Kidney (tissue), 22 donors: ENCODE measurements at places on chromosomes 4 and X. TPM values are rescaled to one million over a fixed set of nuclear protein-coding genes. Genes with fewer than 3 reads are reported as not detected.

Gene MAGEA2
- not detected for polyA plus RNA-seq

- DNase-seq, result no peak
These were observed 48.6 kb upstream of the RASSF6 start for GRCh38 chr4:73668782-73669201.

DNA sequence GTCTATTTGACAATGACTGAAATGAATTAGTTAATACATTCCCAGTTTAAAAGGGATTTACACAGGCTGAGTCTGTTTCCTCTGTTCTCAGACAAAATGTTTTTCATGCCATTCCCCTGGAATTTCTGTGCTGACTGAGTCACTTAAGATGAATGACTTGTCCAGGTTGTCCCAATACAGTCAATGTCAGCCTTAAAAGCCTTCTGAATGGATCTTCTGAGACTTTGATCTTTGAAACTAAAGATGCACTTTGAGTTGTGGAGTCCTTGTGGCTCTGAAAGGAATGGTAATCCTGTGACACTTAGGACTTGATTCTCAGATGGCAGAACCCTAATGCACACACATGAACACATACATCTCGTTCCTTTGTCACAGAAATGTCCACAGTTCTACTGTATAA, 622.2 kb upstream of the GRID2 start:
- DNase-seq, result no peak

DNA sequence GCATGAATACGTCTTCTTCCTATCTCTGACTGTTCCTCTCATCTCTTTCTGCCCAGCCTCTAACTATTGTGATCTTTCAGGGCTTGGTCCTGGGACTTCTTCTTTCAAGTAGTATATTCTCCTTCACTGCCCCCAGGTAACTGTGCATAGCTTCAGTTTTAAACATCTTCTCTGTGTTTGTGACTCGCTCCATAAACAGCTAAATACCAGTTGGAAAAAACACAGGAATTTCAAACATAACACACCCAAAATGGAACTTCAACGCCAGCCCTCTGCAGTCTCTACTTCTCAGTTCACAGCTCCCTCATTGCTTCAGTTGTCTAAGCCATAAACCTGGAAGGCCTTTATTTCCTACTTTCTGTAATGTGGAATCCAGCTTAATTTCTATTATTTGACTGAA, 16.6 kb downstream of the TRIML2 start:
- no peak for DNase-seq

DNA sequence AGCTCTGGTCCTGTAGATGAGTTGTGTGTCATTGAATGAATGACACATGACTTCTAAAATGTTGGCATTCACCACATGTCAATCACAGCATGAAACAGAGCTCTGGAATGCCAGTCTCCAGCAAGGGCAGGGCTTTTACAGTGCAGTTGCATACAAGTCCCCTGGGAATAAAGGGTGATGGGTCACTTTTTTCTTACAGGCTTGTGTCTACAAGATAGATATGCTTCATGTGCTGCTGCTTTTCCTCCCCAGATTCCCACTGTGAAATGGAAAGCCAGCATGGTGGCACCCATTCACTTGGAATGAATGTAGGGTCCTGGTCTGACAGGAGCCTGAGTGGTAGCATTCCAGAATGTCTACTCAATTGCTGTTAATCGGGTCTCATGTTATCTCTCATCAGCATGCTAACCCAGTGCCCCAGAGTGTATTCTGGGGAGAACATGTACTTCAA, 159.1 kb upstream of the KIT start:
- DNase-seq, result no peak

DNA sequence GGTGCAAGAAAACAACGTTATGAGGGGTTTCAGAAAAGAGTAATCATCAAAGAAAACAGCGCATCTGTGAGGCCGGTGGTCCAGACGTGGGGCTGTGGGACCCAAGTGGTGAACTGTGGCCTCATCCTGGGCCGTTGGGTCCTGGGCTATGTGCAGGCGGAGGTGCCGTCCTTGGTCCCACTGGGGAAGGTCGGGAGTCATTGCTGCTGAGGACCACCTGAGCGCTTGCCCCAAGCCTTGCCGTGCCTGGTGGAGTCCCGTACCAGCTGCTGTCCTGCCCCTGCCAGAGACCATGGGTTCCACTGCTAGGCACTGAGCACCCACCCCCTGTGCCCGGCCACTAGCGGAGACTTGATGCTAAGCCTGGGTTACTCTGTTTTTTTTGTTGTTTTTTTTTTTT, 25.5 kb upstream of the UVSSA start:
- no peak for DNase-seq

DNA sequence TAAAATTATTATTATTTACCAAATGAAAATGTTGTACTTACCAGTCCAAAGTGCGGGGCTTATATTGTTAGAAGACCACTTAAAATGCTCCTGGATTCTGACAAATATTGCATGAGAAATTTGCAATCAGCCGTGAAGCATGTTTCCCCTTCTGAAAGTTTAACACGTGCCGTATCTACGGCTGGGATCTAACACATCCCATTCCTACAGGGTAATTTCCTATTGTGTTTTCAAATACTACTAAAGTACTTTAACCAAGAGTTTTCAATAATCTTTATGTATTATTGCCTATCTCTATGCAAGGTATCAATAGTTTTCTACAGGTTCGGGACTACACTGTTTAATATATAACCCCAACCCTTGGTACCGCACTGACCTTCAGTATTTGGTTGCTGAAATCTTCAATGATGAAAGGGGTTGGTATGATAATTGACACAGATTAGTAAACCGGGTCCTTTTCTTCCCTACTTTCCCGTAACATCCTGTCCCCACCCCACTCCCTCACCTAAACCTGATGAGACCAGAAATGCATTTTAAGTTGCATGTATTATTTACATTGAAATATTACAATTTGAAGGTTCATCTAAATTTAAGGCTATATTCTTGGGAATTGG, 795 bp upstream of the BRWD3 start:
- DNase-seq, result no peak

GRCh38 chr4:169583563-169583962, 28.8 kb downstream of the NEK1 start:
- DNase-seq, result peak; percentile 76

Gene AKAP14
- not detected for polyA plus RNA-seq

DNA sequence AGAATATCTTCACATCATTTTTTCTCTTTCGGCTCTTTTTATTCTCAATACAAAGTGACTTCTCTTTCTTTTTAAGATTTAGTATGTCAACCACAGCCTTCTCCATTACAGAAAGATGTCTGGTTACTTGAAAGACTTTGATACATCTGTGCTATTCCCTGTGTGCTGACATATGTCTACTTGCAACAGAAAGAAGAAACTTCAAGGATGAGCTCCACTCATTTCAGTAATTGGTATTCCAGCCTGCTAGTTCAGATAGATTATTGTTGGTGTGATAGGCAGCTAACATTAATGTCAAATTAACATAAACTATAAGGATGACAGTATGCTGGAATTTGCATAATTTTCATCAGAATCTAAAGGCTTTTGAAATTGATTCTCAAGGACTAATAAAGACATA, 948.7 kb downstream of the PCDH18 start:
- DNase-seq, result no peak

GRCh38 chr4:51885363-51885762, 42.4 kb downstream of the DCUN1D4 start:
- no peak for DNase-seq

Gene VCX2
- polyA plus RNA-seq, result not detected

- no peak for DNase-seq
These were observed 123.9 kb upstream of the NAP1L5 start for GRCh38 chr4:88821522-88821921.

Gene TMEM35A
- 0.75 TPM for polyA plus RNA-seq

Gene ARHGAP36
- not detected for polyA plus RNA-seq

Gene UBA1
- polyA plus RNA-seq, result 155 TPM

- DNase-seq, result no peak
These were observed 206.8 kb upstream of the HAND2 start for GRCh38 chr4:173736840-173737239.

Gene IL13RA1
- 26.5 TPM for polyA plus RNA-seq

GRCh38 chr4:100063355-100063754, 113.3 kb upstream of the H2AZ1 start:
- DNase-seq, result no peak

- DNase-seq, result no peak
These were observed 206.6 kb downstream of the SPRY1 start for GRCh38 chr4:123603165-123603564.

DNA sequence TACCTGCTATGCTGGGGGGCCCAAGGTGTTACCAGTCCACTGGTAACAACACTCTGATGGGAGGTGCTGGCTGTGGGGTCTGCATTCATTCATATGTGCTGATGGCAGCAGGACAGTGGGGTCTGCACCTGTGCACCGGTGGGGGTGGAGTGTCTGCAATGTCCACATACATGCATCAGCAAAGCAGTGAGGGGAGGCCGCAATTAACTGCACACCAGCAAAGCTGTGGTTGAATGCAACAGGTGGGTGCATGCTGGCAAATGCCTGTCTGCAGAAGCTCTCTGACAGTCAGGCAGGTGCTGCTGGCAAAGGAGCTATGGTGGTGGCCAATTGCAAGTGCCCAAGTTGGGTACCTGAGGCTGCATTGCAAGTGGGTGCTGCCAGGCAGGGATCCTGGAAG, 426.5 kb upstream of the FMR1 start:
- DNase-seq, result no peak

Gene ADH7
- polyA plus RNA-seq, result not detected

DNA sequence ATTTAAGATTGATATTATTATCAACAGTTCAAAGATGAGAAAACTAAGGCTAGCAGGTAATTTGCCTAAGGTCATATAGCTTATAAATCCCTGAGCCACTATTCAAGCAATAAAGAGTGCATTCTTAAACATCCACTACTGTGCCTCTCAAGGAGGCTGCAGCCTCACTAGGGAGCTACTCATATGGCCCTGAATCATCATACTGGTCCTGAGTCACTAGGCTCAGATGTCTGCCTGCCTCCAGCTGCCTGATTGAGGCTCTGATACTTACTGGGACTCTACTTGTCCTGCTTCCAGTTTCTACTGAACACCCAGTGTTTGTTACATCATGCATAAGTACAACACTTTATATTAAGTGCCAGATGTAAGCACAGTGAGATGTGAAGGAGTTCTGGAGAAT, 110.7 kb downstream of the AASDH start:
- no peak for DNase-seq
